ENCODE measurements at places on chromosomes 5 and 9.

DNA sequence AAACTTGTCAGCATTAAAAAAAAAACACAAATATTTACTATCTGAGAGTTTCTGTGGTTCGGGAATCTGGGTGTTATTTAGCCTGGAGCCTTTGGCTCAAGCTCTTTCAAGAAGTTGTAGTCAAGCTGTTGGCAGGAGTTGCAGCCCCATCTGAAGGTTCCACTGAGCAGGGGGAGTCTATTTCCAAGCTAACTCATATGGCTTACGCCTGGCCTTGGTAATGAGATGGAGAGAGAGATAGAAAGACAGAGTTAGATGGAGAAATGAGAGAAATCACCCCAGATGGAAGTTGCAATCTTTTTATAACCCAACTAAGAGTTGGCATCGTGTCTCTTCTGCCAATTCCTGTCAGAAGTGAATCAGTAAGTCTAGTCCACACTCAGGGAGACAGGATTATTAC, 1075.2 kb upstream of the SEMA6A start:
- H3K4me1 ChIP-seq = no peaks in the 10 kb centered on the region
- H3K4me3 ChIP-seq = no peak overlapping the region
- no peak overlapping the region for H3K27ac ChIP-seq
- H3K36me3 ChIP-seq = no peaks in the 10 kb centered on the region
- H3K27me3 ChIP-seq = no peaks in the 10 kb centered on the region
- DNase-seq = no peak

DNA sequence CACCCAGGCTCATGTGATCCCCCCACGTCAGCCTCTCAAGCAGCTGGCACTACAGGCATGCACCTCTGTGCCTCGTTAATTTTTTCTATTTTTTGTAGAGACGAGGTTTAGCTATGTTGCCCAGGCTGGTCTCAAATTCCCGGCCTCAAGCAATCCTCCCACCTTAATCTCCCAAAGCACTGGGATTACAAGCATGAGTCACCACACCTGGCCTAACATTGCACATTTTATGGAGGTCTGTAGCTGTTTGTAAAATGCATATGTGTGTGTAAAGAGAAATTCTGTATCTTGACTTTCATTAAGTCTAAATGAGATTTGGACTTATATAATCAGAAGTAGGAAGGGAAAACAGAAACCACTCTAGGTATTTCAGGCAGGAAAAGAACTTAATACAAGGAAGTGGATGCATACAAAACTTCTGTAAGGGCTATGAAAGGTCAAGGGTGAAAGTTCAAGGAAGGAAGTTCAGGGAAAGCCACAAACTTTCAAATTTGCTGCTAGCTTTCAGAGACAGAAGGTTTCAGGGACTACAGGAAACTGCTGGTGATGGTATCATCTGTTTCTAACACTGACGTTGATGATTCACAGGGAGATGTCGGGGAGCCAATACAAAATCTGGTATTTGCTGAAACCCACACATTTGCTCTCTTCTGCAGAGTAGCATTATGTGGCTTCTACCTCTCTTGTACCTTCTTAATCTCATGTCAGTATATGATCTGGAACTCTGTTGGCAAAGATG, 209.4 kb downstream of the PIK3R1 start:
- DNase-seq = peak; percentile 38
- H3K4me3 ChIP-seq = no peak overlapping the region
- H3K27ac ChIP-seq = peak overlapping the region; percentile 28
- peaks cover 16% of the 10 kb centered on the region for H3K27me3 ChIP-seq

DNA sequence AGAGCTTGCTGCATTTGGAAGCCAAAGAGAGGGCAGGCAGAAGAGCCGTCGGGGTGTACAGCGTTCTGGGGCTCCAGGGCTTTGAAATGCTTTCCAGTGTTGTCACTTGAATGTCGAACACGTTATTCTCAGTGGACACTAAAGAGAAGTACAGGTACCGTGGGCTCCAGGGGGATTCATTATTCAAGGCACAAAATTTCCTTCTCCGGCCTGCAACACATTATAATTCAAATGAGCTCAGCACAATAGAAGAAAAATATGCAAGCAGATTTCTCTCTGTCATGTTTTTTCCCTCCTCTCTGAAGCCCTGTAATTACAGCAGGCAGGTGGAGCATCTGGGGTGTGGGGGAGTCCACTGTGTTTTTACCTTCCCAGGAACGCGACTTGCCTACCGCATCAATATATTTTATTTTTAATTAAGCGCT, 293.1 kb downstream of the ZSWIM6 start:
- no peaks in the 10 kb centered on the region for H3K36me3 ChIP-seq
- peaks cover 11% of the 10 kb centered on the region for H3K4me1 ChIP-seq
- peaks cover 67% of the 10 kb centered on the region for H3K27me3 ChIP-seq
- DNase-seq = no peak
- H3K4me3 ChIP-seq = no peak overlapping the region

DNA sequence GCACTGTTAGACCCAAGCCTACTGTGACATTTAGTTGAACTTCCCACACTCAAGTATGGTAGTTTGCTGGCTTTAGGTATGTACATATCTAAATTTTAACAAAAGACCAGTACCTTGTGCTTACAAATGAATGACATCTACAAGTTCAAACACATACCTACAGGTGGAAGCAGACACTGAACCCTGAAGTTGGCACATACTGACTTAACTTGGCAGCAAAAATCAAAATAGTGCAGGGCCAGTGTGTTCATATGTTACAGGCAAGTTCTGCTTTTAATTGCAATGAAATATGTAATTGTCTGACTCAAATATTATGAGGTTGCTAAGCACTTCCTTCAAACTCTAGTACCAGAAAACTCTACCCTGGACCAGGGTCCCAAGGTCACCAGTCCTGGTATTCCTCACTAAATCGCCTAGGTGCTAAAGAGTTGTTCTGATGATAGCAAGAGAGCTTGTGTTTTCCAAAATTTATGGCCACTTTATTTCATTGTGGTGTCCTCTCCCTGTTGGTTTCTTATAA, 77.4 kb downstream of the MEGF10 start:
- H3K4me3 ChIP-seq = no peak overlapping the region
- no peak for DNase-seq
- no peaks in the 10 kb centered on the region for H3K4me1 ChIP-seq
- H3K27ac ChIP-seq = no peak overlapping the region
- no peaks in the 10 kb centered on the region for H3K36me3 ChIP-seq

DNA sequence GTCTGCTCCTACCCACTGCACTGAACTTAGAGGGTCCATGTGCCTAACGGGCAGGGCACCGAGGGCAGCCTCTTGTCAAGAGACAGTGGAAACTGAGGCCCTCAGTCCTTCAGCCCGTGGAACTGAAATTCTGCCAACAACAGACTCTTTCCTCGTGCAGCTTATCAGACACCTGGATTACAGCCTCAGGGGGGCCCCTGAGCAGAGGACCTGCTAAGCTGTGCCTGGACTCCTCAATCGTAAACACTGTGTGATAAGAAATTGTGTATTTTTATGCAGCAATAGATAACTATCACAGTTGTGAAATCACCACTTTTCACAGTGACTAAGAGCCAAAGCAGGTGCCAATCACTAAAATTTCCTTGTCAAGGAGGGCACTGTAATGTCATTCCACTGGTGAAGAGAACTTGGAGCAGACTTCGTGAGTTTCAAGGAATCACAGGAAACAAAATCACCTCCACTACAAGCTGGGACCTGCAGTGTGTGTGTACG, 33.4 kb upstream of the CTSV start:
- no peak for DNase-seq
- H3K27me3 ChIP-seq = peaks cover 51% of the 10 kb centered on the region
- H3K4me3 ChIP-seq = no peak overlapping the region
- H3K27ac ChIP-seq = no peak overlapping the region
- H3K36me3 ChIP-seq = no peaks in the 10 kb centered on the region

GRCh38 chr9:87089929-87090328, 142.6 kb upstream of the GAS1 start:
- H3K36me3 ChIP-seq = no peaks in the 10 kb centered on the region
- H3K4me3 ChIP-seq = no peak overlapping the region
- H3K27ac ChIP-seq = no peak overlapping the region
- H3K27me3 ChIP-seq = no peaks in the 10 kb centered on the region
- no peak for DNase-seq
- H3K4me1 ChIP-seq = no peaks in the 10 kb centered on the region

- peaks cover 3% of the 10 kb centered on the region for H3K4me1 ChIP-seq
- H3K36me3 ChIP-seq = peaks cover 1% of the 10 kb centered on the region
- no peak overlapping the region for H3K27ac ChIP-seq
- no peaks in the 10 kb centered on the region for H3K27me3 ChIP-seq
- no peak overlapping the region for H3K4me3 ChIP-seq
Observed at GRCh38 chr5:127014573-127014972, 15.8 kb downstream of the MARCHF3 start.

DNA sequence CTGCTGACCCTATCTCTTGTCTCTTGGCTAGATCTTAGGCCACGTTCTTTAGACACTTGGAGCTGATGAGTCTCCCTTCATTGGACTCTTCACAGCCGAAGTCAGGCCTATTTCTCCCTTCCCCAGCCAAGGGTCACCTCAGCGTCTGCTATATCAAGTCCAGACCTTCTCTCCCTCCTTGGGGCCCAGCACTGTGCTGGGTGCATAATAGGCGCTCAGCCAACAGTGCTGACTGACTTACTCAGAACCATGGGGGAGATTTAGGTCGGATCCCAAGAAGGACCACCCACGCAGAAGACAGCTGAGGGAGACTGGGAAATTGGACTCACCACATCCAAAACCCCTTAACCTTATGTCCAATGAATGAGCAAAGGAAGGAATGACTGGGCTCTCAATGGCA, 5.6 kb upstream of the AMBP start:
- H3K36me3 ChIP-seq = no peaks in the 10 kb centered on the region
- H3K4me1 ChIP-seq = no peaks in the 10 kb centered on the region
- H3K27me3 ChIP-seq = peaks cover 5% of the 10 kb centered on the region
- H3K27ac ChIP-seq = no peak overlapping the region
- H3K4me3 ChIP-seq = no peak overlapping the region

DNA sequence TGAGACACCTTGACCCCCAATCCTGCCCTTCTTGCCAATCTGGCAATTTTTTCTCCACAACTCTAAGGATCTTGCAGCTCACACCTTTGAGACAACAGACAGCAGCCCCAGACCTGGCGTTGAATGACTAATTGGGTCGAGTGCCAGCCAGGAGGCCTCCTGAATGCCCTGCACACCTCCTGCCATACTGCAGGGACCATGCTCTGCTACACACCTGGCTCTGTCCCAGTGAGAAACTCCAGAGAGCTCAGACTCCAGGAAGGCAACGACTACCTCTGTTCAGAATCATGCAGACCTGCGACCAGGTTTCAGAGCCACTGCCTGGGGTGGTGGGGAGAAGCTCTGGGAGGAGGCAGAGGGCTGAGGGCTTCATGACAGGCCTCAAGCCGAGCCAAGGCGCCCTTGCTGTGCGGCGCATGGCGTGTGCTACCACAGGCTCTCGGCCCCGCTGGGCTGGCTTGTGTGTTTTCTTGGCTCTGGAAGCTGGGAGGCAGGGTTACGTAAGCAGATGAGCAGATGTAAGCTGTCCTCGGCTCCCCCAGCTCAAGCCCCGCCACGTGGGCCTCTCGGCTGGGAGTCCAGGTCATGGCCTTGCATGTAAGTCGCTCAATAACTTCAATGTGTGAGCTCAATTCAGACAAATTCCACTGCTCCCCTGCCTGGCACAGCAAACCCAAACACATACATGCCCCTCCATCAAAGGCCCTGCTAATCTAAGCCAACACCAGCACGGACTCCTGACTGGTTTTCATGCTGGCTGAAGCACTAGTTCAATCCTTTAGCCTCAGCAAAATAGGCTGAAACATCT, 27.5 kb downstream of the B4GALT1 start:
- H3K4me1 ChIP-seq = peaks cover 84% of the 10 kb centered on the region
- peaks cover 26% of the 10 kb centered on the region for H3K36me3 ChIP-seq
- H3K27me3 ChIP-seq = no peaks in the 10 kb centered on the region
- H3K4me3 ChIP-seq = no peak overlapping the region
- peak overlapping the region; percentile 12 for H3K27ac ChIP-seq

DNA sequence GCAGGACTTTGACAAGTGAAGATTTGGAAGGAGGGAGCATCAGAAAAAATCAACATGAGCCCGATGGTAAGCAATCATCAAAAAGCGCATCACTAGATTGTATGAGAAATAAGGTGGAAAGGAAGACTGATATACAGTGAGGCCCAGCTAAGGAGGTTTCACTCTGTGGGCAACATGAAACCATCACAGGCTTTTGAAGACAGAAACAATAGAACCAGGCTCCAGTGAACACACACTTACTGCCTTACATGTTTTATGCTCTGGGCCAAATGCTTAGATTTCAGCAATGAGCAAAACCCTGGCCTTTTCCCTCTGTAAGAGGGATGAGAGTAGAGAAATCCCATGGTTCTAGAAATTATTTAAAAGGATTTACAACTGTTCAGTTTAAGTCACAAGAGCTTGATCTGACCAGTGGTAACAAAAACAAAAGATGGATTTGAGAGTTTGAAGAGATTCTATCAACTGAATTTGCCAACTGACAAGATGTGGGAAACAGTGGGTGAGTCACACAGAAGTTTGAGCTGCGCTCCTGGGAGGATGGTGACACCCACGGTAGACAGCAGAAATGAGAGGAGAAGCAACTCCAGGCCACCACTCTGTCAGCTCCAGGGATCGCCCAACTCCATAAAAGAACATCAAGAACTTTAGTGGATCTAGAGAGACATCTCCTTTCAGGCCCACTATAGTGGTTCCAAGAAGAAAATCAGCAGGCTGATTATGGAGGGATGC, 261.8 kb downstream of the MCTP1 start:
- H3K4me3 ChIP-seq = no peak overlapping the region
- DNase-seq = no peak
- no peak overlapping the region for H3K27ac ChIP-seq
- H3K36me3 ChIP-seq = no peaks in the 10 kb centered on the region
- H3K27me3 ChIP-seq = peaks cover 3% of the 10 kb centered on the region

DNA sequence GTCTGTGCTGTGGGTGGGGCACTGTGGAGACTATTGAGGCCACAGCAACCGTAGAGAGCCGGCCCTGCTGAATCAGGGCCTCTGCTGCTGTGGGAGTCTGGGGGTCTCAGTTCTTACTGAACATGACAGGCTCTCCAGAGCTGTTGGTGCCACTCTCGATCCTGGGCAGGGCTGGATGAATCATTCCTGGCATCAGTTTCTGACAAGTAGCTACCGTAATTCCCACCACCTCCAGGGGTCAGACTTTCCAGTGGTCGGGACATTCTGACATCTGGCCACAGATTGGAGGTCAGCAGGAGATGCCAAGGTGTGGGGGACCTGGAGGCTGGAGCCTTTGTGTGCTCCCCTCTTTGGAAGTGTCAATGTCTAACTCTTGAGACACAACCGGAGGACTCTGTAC, 188.4 kb downstream of the IRX2 start:
- no peak for DNase-seq
- no peaks in the 10 kb centered on the region for H3K27me3 ChIP-seq
- H3K27ac ChIP-seq = no peak overlapping the region
- H3K36me3 ChIP-seq = no peaks in the 10 kb centered on the region
- no peaks in the 10 kb centered on the region for H3K4me1 ChIP-seq
- no peak overlapping the region for H3K4me3 ChIP-seq

DNA sequence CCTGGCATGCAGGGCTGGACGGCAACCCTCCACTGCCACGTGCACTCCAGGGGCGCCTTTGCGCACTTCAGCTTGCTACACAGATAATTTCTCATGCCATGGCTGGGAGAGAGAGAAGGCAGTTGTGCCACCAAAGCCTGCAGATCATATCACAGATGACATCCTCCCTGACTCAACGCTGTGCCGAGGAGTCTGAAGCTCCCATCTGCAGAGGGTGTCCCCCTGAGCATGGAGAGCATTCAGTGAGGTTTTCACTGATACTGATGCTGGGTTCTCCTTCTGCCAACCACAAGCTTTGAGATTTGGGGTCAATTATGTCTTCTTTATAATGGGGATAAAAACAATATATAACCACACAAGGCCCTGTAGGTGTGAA, 607.4 kb upstream of the ADAMTS16 start:
- no peaks in the 10 kb centered on the region for H3K27me3 ChIP-seq
- no peaks in the 10 kb centered on the region for H3K4me1 ChIP-seq
- no peak overlapping the region for H3K4me3 ChIP-seq

Data from activated naive CD4-positive, alpha-beta T cell treated with anti-CD3 and anti-CD28 coated beads, Interleukin-2, amount 10 ng/mL, durations not matched to agents 7 days and 5 days (primary cell).